ENCODE measurements at places on chromosomes 4 and X.

GRCh38 chr4:158102904-158103303, 69.9 kb downstream of the GASK1B start:
- no peak for DNase-seq

GRCh38 chrX:53438832-53439230, 4.7 kb upstream of the HSD17B10 start:
- no peak for DNase-seq

GRCh38 chr4:5782829-5783476, 72.0 kb downstream of the EVC start:
- DNase-seq = no peak

DNA sequence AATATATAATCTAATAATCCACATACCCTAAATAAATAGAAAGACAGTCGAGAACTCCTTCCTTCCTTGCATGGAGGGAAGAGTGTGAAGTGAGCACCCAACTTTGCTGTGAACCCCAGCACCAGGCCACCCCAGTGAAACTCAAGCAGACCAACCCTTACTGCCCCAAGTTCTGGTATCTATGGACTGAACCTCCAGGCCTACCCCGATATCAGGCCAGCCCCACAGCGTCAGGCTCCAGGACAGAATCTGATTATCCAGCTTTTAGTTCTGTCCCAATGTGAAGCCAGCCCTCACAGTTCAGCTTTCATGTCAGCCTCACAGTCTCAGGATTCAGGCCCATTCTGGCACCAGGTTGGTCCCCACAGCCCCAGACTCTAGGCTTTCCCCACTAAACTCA, 1617.2 kb upstream of the AGA start:
- DNase-seq = no peak

- DNase-seq = no peak
Measured at GRCh38 chrX:48695534-48695896, 1.0 kb upstream of the SUV39H1 start.

DNA sequence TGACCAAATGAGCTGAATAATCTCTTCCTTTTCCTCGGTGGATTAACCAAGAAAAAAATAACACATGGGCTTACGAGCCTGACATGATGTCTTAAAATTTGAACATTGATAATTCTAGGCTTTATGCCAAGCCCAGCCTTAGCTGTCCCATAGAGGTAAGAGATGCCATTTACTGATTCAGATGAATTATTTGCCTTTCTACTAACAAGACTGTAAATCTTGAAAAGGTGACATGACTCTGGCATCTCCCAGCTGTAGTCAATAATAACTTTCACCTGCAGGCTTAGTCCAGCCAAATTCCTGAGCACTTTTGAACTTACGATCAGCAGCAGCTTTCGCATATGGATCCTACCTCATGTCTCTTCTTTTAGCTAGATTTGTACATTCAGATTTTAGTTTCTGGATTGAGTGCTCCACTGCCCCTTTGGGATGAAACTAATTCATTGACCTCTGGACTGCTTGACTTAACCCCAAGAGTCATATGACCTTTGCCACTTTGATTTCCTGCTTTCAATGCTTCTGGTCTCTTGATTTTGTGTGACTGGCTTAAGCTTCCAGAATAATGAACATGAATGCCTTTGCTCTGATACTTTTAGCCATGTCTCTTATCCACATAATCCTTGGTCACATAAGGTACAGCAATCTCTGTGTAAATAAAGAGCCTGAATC, 876.4 kb upstream of the SLIT2 start:
- no peak for DNase-seq

- DNase-seq = no peak
Measured at GRCh38 chrX:40054793-40055192, 43.0 kb downstream of the BCOR start.

DNA sequence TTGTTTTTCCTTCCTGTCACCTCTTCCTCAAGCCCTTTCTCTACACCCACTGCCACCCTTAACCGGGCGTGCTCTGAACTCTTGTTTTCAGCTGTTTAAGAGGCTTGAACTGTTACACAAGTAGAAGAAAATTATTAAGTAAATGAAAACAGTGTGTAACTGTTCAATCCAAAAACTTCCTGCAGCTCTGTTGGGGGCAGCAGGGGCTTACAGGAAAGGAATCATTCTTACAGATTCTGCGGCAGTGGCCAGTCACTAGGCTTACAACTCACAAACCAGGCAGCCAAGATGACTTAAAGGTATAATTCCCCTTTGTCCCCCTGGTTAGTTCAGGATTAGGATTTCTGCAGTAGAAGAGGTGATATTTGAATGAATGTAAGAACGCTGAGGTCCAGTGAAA, 70.2 kb upstream of the ETNPPL start:
- DNase-seq = no peak

DNA sequence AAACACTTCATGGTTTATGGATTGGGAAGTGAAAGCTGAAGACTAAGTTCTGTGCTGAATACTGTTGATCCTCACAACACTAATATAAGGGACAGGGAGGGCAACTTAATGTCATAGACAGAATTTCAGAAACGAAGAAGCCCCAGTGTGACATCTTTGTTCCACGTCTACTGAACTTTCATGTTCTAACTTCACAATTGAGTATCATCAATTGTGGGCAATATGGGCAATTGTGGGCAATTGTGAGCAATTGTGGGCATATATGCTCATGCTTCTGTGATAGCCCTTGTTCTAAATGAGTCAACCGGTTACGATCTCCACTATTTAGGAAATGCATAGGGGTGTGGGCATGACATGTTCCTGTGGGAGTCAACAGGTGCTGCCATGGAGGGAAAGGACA, 33.7 kb downstream of the CYBB start:
- DNase-seq = peak; percentile 54

- DNase-seq = no peak
Measured at GRCh38 chr4:102036016-102036415, 245.5 kb downstream of the BANK1 start.

DNA sequence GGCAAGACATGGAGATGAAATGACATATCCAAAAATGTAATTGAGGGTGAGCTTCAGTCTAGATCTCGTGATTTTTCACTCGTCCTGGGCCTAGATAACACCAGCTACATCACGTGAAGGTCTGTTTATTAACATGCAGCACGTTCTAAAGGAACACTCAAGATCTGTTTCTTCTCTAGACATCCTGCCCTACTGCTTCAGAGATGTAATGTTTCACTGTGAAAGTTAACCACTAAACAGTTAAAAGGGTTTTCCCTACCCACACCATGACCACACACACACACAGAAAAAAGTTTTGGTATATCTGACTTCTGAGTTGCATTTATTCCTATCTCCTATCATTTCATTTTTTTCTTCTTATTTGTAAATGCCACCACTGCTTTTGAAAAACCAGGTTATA, 52.3 kb upstream of the SMIM31 start:
- no peak for DNase-seq

DNA sequence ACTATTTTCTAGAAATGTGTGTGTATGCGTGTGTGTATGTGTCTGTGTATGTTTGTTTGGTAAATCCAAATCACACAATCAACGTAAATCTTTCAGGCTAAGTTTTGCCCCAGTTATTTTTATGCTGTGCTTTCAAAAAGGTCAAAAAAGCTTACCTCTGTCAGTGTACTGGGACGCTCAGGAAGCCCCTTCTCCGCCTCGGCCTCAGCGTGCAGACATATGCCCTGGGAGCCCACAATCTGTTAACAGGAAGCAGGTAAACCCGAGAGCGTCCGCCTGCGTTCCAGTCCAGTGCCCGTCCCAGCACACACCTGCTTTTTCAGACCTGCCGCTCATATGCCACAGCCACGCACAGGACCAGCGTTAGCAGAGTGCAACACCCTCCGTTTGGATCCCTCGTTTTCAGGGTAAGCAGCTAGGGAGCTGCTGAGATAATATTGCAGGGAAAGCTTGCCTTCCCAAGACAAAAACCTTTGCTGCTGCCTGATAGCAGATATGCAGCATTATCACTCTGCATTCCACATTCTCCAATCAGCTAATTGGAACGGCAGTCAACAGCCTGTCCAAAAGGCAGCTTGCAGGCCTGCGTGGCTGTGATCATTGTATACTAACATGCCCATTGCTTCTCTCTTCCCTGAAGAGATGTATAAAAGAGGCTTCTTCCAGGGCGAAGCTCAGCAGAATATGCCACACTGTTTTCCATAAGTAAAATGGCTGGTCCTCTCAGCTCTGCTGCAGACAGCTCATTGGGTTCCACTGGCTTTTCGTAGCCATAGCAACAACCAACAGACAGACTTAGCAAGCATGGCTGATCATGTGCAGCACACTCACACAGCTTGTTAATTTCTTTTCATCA, at the start of gene SORBS2:
TSS of gene SORBS2 (minus strand) at position 686 of the 856 bp plus-strand sequence. CDS start 121,623 bp downstream, outside the sequence.
- no peak for DNase-seq

- DNase-seq = no peak
Measured at GRCh38 chr4:85637778-85638177, 162.8 kb downstream of the ARHGAP24 start.

GRCh38 chr4:76523593-76523992, 88.6 kb downstream of the SHROOM3 start:
- DNase-seq = no peak

DNA sequence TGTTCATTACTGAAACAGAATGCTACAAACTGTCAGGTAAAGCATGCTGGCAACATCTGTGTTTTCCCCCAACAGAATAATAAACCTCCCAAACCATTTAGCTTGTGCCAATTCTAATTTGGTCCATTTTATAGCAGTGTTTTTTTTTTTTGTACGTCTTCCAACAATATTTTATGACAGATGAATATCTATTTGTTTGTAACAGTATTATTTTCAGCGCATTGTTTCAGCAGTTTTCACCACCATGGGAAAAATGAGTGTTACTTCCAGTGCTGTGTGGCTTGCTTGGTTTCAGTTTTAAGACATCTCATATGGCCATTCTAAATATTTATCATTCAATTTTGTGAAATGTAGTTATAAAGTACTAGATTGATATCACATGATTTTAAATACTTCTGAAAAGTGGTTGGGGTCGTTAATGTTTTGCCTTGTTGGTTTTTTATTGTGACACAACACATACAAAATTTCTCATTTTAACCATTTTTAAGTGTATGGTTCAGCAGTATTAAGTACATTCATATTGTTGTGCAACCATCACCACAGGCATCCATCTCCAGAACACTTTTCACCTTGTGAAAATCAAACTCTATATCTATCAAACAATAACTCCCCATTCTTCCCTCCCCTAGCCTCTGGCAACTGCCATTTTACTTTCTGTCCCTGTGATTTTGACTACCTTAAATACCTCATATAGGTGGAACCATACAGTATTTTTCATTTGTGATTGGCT, 25.6 kb upstream of the TBC1D19 start:
- DNase-seq = no peak

DNA sequence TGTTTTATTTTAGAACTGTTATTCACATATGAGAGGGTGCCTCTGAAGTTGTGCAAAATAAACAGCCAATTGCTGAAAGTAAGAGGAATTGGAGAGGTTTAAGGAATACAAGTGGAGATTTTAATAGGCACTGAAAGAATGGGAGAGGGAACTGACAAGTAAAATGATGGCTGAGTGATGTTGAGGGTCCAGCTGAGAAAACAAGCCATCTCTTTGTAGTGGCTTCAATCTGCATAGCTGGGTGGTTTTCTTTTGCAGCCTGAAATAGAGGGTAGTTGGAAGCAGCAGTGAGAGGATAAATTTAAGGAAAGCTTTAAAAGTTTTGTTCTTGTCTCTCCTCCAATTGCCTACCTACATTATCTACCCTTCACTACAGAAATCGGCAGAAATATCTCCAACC, 106.7 kb upstream of the DGKK start:
- no peak for DNase-seq

DNA sequence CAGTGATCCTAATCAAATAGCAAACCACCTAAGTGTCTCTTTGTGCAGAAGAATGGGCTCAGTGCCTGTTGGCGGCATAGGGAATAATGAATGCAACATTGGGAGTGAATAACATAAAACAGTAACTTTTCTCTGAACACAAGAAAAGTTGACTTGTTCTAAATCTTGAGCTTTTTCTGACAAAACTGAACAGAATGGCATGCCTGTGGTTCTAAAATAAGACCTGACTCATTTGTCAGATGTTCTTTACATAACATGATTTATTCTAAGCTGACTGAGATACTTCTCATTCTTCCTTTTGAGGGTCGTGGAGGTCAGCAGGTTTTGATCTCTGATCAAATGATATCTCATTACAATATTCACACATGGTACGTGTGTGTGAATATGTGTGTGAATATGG, 165.4 kb upstream of the WDR1 start:
- DNase-seq = no peak

DNA sequence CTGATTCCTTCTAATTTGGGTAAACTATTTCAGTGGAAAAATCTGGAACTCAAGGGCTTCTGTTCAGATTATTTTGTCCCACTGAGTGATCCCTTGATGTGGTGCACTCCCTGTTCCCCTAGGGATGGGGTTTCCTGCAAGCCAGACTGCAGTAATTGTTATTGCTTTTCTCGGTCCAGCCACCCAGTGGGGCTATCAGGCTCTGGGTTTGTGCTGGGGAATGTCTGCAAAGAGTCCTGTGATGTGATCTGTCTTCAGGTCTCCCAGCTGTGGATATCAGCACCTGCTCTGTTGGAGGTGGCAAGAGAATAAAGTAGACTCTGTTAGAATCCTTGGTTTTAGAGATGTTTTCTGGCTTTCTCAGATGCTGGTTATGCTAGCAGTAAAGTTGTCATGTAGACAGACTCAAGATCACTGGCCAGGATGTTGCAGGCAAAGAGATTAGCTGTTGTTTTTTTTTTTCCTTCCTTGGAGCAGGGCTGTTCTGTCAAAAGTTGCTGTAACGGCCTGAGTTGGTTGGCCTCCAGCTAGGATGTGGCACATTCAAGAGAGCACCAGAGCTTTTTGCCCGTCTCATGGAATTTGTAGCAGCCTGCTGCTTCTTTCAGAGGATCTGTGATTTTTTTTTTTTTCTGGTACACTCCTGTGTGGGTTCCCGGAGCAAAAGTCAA, 1314.0 kb downstream of the PCDH19 start:
- no peak for DNase-seq

- DNase-seq = no peak
Measured at GRCh38 chr4:17639136-17639535, 24.7 kb downstream of the MED28 start.

DNA sequence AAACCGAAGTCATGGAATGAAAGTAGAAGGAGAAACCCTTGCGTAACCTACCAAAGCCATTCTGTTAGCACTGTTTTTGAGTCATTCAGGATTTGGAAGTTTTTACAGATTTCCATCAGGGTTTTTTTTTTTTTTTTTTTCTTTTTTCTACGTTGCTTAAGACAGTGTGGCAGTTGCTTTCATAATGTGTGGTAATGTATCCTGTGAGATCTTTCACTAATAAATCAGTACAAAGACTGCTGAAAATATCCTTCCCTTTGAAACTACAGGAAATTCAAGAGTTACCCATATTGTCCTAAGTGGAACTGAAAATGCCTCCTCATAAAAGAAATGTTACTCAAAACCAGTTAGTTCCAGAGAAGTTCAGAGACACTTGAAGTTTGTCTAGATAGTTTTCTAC, 137.8 kb downstream of the RAPGEF2 start:
- DNase-seq = peak; percentile 98

DNA sequence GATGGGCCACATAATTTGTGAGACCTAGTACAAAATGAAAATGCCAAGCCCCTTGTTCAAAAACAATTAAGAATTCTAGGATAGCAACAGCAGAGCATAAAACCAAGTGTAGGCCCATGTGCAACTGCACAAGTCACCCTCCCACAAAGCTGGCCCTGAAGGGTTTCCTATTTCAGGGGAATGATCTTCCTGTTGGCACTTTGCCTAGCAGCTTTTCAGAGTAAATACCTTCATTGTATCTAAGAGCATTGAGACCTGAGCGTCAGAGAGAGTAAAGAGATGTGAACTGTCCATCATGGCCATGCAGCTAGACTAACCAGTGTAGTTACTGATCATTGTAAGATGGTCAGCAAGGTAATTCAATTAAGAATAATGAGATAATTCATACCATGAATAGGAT, 113.6 kb downstream of the CNKSR2 start:
- DNase-seq = no peak
